Activated naive CD4-positive, alpha-beta T cell treated with Interleukin-2 at 50 U/mL for 16 hours (primary cell): ENCODE measurements at places on chromosomes 2 and 18.

GRCh38 chr2:189178726-189179569 is 613 bp downstream of the COL5A2 start:
- no peak for DNase-seq

GRCh38 chr2:36618381-36618780 is 20.4 kb upstream of the FEZ2 start:
- no peak for DNase-seq

- DNase-seq: no peak
Measured at GRCh38 chr2:63055226-63056106, 4.8 kb downstream of the OTX1 start.

GRCh38 chr2:225318440-225318839 is 81.1 kb upstream of the NYAP2 start:
- no peak for DNase-seq

DNA sequence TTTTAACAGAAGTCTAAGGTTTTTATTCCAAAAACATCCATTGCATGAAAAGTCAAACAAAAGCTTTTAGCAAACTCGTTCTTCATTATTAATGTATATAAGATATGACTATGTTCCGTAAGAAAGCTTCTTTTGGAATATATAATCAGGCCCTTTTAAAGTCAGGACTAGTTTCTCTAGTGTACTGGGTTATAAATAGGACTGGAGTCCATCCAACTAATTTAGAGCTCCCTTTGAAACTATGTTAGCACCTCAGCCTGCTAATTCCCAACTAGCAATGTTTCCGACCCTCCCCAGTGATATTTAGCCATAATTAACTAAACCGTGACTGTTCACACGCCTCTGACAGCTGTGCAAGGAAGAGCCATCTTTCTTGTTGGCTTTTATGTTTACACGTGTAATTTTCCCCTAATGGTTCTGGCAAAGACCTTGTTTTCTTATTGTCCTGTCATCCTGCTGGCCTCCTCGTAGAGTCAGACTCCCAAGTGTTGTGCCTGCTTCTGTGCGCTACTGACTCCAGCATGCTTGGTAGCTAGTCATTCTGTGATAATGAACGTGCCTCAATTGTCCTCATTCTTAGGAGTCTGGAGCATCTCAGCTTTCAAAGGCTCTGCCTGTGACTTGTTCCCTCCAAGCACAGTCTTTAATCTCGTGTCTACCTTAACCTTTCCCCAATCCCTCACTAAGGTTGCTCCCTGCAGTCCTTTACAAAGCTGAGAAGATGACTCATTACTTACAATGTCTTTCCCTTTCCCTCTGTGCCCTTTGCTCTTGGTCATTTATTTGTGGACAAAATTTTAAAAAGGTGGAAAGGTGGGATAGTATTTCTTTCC is 172.2 kb upstream of the RASGRP3 start:
- no peak for DNase-seq

DNA sequence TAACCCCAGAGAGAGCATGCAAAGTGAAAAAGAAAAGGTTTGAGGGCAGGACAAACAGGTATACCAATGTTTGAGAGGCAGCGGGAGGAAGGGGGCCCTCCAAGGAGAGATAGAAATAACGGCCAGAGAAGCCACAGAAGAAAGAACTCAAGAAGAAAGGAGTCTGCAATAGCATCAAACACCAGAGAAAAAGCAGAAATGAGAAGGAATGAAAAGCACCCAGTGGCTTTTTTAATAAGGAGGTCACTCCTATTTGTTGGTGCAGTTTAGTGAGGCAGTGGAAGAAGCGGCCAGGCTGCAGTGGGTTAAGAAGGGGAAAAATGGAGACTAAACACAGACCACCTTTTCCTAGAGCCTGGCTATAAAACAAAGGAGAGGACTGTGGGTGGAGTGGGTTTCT is 177.2 kb downstream of the THADA start:
- no peak for DNase-seq

- DNase-seq: no peak
Measured at GRCh38 chr18:71045331-71046065, 756.7 kb downstream of the SOCS6 start.

- DNase-seq: no peak
Measured at GRCh38 chr2:96916156-96916630, 46.3 kb upstream of the SEMA4C start.

GRCh38 chr18:58502628-58503027 is 126.3 kb downstream of the ALPK2 start:
- DNase-seq: no peak

- DNase-seq: no peak
Measured at GRCh38 chr2:173075056-173075780, 428 bp upstream of the MAP3K20 start.

- no peak for DNase-seq
Measured at GRCh38 chr2:190950566-190950991, 63.4 kb downstream of the STAT1 start.

- DNase-seq: no peak
Measured at GRCh38 chr2:230896346-230897115, 28.5 kb downstream of the GPR55 start.

DNA sequence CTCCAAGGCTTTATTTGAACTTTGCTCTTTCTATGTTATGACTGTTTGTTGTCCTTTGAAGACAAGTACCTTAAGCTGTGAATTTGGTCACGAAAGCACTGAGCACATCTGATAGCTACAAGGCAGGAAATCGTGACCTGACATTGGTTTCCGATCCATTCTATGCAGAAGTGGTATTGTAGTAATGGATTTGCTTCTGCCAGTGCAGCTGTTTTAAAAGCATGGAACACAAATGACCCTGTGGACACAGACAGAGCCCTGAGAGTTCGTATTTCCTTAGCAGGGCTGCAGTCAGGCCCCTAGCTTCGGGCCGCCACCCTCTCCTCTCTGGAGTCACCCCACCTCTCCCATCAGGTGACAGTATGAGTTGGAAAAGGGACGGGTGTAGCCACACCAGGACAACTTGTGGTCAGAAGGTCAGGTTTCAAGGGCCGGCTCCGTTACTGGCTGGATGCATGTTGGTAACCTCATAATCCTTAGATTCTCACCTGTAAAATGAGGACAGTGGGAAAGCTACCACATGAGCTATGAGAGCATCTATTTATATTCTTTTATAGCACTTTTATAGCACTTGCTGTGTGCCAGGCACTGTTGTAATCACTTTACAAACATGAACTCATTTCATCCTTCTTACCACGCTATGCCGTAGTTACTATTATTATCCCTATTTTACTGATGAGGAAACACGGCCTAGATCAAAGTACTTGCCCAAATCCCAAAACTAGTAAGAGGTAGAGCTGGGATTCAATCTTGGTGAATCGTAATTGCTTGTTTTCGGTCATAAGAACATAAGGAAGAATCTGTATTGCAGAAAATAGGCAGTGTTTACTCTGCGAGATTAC is 70.2 kb downstream of the SPATS2L start:
- no peak for DNase-seq

- DNase-seq: no peak
Measured at GRCh38 chr2:83991992-83992391, 467.1 kb downstream of the SUCLG1 start.

DNA sequence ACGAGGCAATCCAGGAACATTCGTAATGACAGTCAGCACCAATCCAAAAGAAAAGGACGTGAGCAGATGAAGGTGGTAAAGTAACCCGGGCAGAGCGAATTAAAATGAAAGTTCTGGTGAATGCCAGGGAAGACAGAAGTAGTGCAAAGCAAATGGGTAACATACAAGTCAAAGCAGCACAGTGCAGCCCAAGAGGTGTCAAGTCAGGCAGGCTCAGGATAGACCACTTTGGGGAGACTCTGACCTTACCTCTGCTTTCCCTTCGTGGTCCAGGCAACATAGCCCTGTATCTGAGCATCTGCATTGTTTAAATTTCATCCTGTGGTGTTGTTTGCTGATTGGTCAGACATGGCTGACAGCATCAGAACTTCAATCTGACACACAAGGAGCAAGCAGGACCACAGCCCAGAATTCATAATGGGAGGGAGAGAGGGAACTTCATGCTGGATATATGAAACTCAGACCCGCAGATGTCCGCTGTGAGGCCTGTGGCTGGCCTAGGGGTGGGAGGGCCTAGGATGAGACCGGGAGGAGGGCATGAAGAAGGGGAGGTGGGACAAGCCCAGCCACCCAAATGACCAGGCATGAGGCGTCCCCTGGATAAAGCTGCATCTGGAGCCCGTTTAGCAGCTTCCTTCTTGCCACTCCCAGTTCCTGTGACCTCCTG is 285.7 kb downstream of the TCF4 start:
- no peak for DNase-seq

GRCh38 chr2:151297882-151298281 is 8.4 kb upstream of the NMI start:
- DNase-seq: no peak

GRCh38 chr2:152568531-152568930 is 148.7 kb downstream of the PRPF40A start:
- no peak for DNase-seq

DNA sequence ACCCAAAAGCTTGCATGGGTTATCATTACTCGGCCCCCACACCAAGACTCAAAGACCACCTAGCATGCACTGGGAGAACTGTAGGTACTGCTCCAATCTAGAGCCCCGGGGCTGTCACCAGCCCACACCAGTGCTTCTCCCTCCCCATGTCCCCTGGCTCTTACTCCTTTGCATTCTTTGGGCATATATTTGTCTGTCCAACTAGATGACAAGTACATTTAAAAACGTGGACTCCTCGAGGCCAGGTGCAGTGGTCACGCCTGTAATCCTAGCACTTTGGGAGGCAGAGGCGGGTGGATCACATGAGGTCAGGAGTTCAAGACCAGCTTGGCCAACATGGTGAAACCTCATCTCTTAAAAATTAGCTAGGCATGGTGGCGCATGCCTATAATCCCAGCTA is 7.8 kb downstream of the AFG3L2 start:
- no peak for DNase-seq

GRCh38 chr2:109148117-109148746 is 19.2 kb downstream of the SH3RF3 start:
- no peak for DNase-seq

GRCh38 chr2:10028988-10029874 is 14.1 kb upstream of the KLF11 start:
- peak; percentile 44 for DNase-seq

GRCh38 chr2:165499131-165499530 is 29.6 kb downstream of the CSRNP3 start:
- DNase-seq: no peak

DNA sequence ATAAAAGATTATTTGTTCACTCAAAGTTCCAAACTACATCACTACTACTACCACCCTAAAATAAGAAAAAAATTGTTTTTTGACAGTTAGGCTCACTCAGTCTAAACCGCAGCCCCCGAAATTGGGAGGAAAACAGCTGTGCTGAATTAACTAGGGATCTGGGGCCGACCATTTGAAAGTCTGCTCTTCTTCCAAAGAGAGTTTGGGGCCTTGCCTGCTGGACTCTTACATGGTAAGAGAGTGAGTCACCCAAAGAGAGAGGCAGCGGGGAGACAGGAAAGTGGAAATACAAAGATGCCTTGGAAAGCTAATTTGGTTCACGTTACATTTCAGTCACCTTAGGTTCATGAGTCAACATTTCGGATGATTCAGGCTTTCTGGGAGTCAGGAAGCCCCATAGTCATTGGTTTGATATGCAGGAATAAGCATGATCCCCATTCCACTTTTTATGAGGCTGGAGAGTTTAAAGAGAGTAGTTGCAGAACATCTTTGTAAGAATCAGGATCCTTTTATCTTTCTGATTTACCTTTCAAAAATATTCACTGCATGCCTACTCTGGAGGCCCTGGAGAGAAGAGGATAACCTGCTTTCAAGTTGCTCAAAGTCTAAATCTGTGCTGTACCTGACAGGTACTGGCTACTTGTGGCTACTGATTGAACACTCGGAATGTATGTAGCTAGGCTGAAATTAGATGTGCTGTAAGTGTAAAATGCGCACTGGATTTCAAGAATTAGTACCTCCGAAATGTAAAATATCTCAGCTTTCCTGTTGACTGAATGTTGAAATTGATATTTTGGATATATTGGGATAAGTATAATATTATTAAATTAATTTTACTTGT is 995 bp upstream of the RTN4 start:
- peak; percentile 22 for DNase-seq

DNA sequence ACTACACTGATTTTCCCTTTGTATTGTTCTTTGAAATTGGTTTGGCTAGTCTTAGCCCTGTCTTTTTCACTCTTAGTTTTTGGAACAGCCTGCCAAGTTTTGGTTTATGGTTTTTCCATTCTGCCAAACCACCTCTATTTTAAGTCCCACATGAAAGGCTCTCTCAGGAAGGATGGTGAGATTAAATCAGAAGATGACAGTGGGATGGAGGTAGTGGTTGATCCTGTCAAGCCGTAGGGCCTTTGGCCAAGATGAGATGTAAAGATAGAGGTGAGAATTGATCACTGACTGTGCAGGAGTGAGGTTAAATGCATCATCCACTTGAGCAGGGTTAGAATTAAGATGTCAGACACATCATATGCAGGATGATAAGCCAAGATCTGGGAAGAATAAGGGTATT is 948.5 kb downstream of the SLC4A3 start:
- no peak for DNase-seq

GRCh38 chr18:22391407-22392345 is 26.0 kb downstream of the CTAGE1 start:
- DNase-seq: peak; percentile 27

DNA sequence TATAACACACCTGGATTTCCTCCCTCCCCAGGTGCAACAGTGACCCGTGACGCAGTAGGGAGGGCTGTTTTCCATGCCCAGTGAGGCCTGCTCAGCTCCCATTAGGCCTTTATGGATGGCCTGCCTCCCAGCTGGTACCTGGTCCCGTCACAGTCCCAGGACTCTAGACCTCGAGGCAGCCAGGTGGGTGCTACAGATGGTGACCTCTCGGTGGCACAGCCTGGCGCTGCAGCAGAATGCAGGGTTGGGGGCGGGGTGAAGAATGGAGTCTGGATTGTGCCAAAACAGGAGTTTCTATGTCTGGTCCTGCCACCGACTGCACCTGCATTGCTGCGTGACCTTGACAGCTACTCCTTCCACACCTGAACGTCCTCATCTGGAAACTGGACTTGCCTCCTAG is 18.0 kb upstream of the YWHAQ start:
- DNase-seq: no peak

- DNase-seq: no peak
Measured at GRCh38 chr2:173205375-173205774, 129.7 kb downstream of the MAP3K20 start.

- DNase-seq: no peak
Measured at GRCh38 chr2:23684395-23685176, 242.3 kb downstream of the ATAD2B start.

- no peak for DNase-seq
Measured at GRCh38 chr2:86017901-86018896, 87.5 kb downstream of the POLR1A start.

DNA sequence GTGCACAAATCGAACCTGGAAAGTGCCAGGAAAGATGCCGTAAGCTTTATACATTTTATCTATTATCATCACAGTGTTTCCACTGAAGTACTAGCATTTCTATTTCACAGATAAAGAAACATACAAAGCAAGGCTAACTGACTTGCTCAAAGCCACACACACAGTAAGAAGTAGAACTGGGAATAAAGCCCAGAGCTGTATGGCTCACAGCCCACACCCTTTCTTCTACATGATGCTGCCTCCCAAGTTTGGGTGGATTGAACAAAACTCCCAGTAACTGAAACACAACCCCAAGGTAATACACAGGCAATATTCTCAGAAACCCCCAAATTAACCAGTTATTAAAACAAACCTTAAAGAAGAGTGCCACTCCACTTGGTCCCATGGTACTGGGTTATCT is 11.2 kb downstream of the SAP130 start:
- no peak for DNase-seq

- DNase-seq: no peak
Measured at GRCh38 chr2:46335391-46336282, 38.4 kb downstream of the EPAS1 start.
